NCI-H1930 (cell line): ENCODE measurements at places on chromosomes 16 and 17.

GRCh38 chr17:57603978-57604377 lies 141.1 kb downstream of the CCDC182 start:
- no peak for DNase-seq

DNA sequence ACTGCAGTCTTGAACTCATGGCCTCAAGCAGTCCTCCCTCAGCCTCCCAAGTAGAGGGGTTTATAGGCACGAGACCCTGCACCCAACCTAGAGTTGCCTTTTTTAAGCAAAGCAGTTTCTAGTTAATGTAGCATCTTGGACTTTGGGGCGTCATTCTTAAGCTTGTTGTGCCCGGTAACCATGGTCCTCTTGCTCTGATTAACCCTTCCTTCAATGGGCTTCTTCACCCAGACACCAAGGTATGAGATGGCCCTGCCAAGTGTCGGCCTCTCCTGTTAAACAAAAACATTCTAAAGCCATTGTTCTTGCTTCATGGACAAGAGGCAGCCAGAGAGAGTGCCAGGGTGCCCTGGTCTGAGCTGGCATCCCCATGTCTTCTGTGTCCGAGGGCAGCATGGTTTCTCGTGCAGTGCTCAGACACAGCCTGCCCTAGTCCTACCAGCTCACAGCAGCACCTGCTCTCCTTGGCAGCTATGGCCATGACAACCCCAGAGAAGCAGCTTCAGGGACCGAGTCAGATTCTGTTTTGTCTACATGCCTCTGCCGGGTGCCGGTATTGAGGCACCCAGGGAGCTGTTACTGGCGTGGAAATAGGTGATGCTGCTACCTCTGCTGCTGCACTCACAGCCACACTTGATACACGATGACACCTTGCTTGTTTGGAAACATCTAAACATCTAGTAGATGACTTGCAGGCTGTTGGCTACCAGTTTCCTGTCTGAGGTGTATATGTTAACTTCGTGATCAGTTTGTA lies 3.3 kb downstream of the RPL13 start:
- no peak for DNase-seq

- DNase-seq = no peak
These were observed 152.5 kb downstream of the VPS53 start for GRCh38 chr17:562174-562573.

GRCh38 chr17:43025290-43025657 lies 243 bp downstream of the RND2 start:
- DNase-seq = no peak

DNA sequence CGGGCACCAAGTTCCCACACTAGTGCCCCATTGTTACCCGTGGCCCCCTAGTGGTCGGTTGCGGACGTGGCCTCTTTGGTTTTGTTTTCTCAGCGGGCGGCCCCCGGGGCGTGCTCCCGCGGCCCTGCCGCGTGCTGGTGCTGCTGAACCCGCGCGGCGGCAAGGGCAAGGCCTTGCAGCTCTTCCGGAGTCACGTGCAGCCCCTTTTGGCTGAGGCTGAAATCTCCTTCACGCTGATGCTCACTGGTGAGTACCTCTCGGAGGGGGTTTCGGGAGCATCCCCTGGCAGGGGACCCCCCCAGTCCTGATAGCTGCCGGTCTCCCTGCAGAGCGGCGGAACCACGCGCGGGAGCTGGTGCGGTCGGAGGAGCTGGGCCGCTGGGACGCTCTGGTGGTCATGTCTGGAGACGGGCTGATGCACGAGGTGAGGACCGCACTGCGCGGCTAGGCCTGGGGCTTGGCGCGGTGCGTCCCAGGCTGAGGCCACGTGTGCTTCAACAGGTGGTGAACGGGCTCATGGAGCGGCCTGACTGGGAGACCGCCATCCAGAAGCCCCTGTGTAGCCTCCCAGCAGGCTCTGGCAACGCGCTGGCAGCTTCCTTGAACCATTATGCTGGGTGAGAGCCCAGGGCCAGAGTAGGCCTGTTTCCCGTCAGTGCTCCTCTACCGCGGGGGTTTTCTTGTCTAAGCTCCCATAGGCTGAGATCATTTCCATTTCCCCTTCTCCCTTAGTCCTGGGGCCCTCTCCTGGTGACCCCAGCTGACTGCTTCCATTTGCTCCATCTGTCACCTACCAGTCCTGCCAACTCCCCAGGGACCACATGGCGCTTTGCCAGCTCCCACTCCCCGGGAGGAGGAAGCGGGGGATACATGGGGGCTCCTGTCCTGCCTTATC lies 1.7 kb downstream of the SPHK1 start:
- no peak for DNase-seq

DNA sequence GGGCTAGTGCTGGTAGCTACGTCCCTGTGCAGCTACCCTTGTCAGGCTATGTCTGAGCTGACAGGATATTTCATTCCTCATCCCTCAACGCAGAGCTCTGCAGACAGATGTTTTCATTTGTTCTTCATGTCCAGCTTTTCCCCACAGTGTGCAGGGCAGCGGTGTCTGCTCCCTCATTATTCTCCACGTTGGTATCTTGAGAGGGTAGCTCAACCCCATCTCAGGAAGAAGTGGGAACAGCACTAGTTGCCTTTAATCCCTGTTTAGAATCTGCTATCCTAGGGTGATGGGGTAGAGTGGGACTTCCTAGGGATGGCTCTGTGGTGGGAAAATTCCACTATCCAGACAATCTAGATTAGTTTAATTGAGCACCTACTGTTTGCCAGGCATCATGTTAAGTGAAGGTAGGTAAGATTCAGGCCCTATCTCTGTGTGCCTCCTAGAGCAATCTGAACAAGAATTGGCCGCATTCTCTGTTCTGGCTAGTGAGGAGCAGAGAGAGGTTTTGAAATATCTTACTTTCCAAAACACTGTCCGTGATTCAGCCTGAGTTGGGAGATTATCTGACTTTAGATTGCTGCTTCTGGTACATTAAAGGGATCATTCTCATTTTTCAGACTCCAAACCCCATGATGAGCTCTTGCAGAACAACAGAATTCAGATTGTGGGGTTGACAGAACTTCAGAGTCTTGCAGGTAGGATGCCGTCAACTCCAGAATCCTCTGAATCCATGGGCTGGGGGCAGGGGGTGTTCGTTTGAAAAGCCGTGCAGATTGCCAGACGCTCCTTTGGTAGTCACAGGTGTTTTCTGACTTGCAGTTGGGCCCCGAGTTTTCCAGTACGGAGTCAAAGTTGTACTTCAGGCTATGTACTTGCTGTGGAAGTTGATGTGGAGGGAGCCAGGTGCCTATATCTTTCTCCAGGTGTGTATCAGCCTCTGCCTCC lies 963 bp downstream of the ALG1 start:
- no peak for DNase-seq

GRCh38 chr17:50683434-50684287 lies 24.1 kb downstream of the ANKRD40 start:
- DNase-seq = no peak

- DNase-seq = no peak
These were observed 72.5 kb upstream of the BCAR1 start for GRCh38 chr16:75323933-75324332.

GRCh38 chr17:33689725-33690124 lies 396.6 kb upstream of the ASIC2 start:
- DNase-seq = no peak

- no peak for DNase-seq
These were observed 12.2 kb upstream of the SLX4 start for GRCh38 chr16:3623642-3624041.

DNA sequence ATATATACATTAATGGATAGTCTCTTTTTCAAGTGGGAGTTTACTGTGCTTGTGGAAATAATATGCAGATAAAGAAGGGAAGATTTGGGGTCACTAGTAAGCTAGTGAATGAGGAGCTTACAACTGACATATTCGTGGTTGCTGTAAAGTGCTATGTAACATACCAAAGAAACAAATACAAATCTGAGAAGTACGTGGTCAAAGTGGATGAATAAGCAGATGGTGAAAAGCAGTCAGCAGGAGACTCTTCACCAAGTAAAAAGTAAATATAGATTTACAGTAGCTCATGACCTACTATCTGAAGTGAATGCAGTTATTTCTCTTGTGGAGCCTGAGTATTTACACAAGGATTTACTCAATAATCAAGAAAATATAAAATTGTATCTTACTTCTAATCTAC lies 136.6 kb upstream of the ELAC2 start:
- DNase-seq = no peak

DNA sequence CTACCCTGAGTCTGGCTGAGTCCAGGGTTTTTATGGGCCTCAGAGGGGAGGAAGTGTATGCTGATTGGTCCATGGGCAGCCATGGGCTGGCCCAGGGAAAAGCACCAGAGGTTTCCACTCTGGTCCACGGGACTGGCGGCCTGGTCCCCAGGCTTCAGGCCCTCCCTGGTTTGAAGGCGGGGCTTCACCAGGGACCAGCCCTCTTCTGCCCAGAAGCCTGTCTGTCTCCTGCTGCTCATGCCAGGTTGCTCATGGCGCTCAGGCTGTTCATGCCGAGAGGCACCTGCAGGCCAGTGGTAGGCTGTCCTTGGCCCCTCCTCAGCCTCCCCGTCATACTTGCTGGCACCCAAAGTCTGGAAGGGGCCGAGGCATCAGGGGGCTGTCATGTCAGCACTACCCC lies 45.0 kb upstream of the CLEC19A start:
- no peak for DNase-seq

DNA sequence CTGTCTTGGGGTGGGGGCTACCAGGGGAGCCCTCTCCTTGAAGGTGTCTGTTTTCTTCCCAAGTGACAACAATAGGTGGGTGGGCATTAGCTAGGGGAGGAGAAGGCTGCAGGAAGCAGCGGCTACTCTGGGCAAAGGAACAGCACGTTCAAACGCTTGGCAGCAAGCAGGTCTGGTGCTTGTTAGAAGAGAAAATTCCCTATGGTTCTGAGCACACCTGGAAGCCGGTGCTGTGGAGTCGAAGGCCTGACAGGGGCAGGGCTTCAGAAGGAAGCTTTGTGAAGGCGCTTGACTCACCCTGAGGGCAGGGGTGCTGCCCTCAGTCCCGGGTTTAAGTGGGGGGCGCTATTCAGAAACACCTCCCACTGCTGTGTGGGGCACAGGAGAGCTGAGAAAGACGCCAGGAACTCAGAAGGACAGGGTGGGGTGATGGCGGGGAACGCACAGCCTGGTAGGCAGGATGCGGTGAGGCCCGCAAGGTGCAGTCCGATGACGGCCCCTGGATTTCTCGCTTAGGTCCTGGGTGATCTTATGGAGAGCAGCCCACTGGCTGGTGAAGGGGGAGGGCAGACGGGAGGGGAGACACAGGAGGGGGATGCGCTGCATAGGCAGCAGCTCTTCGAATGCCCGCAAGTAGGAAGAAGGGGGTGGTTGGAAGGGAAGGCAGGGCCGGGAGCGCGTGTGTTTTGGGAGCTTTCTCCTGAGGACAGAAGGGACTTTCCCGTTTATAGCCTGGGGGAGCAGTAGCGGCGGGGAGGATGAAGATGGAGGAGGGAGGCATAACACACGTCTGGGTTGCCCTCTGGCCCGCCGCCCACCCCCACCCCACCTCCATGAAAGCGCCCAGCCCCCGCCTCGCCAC lies 3.2 kb downstream of the GJD3 start:
- DNase-seq = no peak

DNA sequence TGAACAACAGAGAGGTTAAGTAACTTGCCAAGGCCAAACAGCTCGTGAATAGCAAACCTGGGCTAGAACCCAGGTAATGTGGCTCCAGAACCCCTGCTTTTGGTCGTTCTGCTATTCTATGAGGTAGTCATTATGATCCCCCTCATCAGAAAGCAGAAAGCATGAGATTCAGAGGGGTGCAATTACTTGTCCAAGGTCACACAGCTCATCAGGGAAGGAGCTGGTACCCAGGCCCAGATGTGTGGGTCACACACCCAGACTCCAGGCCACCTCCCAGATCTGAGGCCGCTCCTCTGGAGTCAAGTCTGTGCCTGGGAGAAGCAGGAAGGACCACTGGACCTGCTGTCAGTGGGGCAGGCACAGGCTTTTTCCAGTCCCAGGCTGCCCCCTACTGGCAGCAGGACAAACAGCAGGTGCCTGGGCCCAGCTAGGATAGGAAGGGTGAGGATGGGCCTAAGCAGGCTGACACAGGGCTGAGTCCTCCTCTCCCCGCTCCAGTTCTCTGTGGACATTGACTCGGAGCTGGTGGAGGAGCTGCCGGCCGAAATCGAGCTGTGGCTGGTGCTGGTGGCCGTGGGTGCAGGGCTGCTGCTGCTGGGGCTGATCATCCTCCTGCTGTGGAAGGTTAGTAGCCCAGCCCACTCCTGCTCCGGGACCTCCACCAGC lies 7.8 kb upstream of the PDK2 start:
- DNase-seq = peak; percentile 13

DNA sequence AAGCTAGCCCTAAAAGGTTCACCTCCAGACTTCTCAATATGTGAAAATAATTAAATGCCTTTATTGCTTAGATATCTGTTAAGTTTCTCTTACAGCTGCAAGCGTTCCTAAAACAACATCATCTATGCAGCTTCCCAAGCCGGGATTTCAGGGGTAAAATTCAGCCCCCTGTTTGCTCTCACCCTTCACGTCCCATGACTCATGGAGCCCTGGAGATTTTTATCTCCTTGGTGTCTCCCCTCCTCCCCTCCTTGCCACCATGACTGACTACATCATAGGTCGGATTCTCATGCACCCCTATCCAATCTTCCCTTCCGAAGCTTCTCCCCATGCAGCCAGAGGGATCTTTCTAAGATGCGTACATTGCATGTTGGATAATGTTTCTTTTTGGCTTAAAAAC lies 21.0 kb upstream of the CACNG4 start:
- no peak for DNase-seq

- no peak for DNase-seq
These were observed 71.0 kb downstream of the GRIN2A start for GRCh38 chr16:10111156-10111761.

GRCh38 chr17:57585341-57586195 lies 159.5 kb downstream of the CCDC182 start:
- DNase-seq = no peak

DNA sequence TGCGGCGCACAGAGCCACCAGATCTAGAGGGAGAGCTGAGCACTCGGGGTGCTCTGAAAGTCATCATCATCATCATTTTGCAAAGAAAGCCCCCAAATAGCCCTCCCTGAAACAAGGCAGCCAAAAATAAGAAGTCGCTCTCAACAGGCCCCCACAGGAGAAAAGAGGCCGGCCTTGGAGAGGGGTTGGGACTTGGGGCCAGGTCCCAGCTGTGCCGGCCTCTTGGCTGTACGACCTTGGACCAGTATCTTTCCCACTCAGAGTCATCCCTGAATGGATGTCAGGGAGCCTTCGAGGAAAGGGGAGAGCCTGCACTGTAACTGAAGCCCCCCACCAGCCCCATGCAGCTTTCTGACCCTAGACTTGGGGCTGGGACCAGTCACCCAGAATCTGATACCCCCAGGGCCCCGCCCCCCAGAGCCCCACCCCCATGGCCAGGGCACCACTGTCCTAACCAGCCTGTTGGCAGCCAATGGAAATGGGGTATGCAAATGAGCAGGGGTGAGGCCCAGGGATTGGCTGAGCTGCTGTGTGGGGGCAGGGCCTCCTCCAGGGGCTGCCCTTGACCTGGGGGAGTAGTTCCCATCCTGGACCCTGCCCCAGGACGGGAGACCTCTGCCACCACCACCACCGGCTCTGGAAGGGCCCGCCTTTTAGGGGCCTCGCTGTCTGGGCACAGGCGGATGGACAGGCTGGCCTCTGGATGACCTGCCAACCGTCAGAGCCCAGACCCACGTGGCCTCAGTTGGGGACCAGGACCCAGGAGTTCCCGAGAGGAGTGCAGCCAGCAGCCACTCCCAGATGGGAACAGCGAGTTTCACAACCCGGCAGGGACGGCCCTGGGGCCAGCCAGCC lies 15.4 kb downstream of the ZFPM1 start:
- no peak for DNase-seq
